Stimulated activated naive B cell treated with anti-CD40 and anti-IgM and Interleukin-4, amounts not matched to agents 10 μg/mL and 1 μg/mL and 100 μg/mL, for 72 hours (primary cell): ENCODE measurements at places on chromosomes 12 and 14.

DNA sequence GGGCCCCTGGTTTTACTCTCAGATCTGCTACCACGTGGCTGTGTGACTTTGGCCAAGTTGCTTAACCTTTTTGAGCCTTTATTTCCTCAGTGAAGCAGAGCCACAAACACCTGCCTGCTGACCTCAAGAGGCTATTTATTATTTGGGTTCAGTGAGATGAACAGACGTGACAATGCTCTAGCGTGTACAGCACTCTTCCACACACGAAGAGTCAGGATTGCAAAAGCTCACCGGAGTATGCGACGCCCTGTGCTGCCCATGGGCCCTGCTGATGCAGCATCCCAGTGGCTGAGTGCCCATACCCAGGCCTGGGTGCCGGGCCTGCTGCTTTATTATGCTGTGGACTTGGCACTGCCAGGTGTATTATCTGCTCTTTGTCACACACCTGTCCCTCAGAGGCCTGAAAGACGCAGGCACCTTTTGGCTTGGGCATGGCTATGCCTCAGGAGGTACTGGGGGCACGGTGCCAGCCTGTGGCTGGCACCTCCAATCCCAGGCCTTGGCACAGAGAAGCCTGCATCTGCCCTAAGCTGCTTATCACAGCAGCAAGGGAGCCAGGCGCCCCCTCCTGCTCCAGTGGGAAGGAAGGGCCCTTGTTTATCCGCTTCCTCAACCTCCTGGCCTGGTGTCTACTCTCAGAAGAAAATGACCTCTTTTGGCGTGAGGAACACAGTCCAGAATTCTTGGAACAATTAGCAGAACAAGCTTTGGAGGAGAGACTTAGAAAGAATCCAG, 22.3 kb upstream of the TC2N start:
- no peak overlapping the region for H3K27ac ChIP-seq
- no peak for DNase-seq
- H3K36me3 ChIP-seq = no peaks in the 10 kb centered on the region
- H3K4me3 ChIP-seq = no peak overlapping the region
- H3K4me1 ChIP-seq = no peaks in the 10 kb centered on the region
- no peaks in the 10 kb centered on the region for H3K27me3 ChIP-seq

GRCh38 chr12:130218682-130219081, 56.4 kb downstream of the FZD10 start:
- H3K4me1 ChIP-seq = no peaks in the 10 kb centered on the region
- H3K27ac ChIP-seq = no peak overlapping the region
- no peak for DNase-seq
- no peaks in the 10 kb centered on the region for H3K36me3 ChIP-seq

DNA sequence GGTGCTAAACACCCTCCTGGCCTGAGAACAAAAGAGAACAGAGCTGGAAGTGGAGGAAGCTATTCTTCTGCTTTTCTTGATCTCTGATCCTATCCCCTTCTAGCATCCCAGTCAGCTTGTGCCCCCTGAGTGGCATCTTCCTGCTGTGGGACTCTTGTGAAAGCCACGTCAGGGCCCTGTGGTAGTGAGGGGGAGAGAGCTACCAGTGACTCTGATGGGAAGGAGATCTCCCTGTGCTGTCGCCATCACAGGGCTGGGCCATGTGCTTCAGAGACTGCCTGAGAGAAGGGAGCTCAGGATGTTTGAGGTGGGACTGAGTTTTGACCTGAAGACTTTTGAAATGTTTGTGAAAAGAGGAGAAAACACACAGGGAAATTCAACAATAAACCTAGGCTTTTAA, 107.6 kb upstream of the FUT8 start:
- peaks cover 2% of the 10 kb centered on the region for H3K36me3 ChIP-seq
- H3K27me3 ChIP-seq = no peaks in the 10 kb centered on the region

DNA sequence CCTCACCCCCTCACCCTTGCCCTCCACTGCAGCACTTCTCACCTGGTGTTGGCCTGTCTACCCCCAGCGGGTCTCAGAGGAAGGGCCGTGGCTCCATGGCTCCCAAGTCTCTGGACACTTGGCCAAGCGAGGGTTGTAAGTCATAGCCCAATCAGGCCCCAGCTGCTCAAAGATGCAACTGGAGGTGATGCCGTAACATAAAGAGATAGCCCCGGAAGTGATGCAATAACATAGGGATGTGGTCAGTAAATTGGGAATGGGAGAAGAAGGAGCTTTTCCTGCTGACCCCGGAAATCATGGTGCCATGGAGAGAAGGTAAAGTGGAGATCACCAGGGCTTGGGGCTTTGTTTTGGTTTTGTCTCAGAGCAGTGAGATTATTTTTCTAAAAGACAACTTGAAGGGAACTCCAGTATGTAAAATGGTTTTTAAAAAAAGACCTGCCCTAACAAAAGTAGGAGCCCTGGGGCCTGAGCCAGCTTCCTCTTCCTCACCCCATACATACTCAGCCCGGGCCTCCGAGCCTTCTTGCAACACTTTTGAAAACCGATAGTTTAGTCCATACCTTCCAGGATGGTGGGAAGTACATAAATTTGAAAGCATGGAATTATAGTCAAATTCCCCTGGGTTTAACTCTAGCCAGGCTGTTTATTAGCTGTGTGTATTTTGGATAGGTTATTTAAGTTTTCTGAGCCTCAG, 212.5 kb downstream of the CRADD start:
- no peak overlapping the region for H3K4me3 ChIP-seq
- DNase-seq = no peak
- no peaks in the 10 kb centered on the region for H3K27me3 ChIP-seq
- H3K36me3 ChIP-seq = no peaks in the 10 kb centered on the region

DNA sequence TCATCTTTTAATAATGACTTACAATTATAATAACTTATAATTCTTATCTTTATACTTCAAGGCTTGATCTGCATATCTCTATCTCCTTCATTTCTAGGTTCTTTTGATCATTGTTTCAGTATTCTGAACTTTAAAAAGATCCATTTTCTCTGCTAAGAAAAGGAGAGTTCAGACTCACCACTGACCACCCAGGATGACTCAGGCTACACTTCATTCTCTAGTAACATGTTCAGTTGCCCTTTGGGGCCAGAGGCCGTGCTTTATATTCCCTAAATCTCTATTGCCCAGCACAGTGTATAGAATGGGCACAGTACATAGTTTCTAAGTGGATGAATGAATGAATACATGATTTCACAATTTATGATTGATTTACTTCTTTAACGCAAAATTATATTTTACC, 268.7 kb downstream of the AKAP6 start:
- H3K27ac ChIP-seq = no peak overlapping the region
- no peaks in the 10 kb centered on the region for H3K4me1 ChIP-seq
